Inflammatory macrophage treated with lipopolysaccharide for 1 hour (primary cell): ENCODE measurements at places on chromosomes 5 and 9.
A peak's percentile ranks its signal among the peaks of the same experiment; 100 is the strongest.

- peak; percentile 95 for DNase-seq
Observed at GRCh38 chr9:104872656-104873488, 55.1 kb downstream of the ABCA1 start.

DNA sequence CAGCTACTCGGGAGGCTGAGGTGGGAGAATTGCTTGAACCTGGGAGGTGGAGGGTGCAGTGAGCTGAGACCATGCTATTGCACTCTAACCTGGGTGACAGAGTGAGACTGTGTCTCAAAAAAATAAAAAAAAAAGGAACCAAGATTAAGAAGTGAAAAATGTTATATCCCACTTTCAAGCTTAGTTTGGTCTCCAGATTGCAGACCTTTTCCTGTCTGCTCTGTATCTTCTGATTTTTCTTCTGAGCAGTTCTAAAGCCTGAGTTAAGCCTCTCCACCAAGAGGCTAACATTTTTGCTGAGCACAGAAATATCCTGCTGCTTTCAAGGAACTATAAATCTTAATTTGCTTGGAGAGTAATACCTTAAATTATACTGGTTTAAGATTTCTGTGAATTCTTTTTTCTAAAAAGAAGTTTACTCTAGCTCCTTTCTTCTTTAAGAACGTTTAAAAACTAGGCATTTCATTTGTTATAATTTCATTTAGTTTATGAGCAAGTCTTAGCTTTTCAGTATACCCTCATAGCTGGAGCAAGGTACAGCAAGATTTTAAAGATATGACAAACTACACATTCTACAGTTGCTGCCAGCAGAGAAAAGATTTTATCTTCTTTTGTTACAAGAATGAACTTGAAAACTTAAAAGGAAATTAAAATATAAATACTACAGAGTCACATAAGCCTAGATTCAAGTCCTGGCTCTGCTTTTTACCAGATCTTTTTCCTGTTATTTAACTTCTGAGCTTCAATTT is 55.0 kb downstream of the GARNL3 start:
- DNase-seq, result no peak

GRCh38 chr5:118461436-118461835 is 526.9 kb downstream of the DTWD2 start:
- no peak for DNase-seq

- DNase-seq, result no peak
Observed at GRCh38 chr9:95425910-95426551, 90.7 kb downstream of the PTCH1 start.

DNA sequence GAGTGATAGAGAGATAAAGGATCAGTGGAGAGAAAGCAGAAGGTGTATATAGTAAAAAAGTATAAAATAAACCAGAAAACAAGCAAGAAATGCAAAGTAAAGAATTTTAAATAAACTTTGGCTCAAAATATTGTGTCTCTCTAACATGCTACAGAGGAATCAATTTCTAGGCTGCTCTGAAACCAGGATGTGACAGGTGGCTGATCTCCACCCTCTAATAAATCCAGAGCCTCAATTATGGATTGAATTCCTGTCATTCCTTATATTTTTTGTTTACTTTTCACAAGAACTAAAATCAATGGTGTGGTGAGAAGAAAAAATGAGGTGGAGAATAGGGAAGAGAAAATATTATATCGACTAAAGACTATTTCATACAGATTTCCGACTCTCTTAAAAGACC is 965.1 kb upstream of the SEMA6A start:
- DNase-seq, result no peak

DNA sequence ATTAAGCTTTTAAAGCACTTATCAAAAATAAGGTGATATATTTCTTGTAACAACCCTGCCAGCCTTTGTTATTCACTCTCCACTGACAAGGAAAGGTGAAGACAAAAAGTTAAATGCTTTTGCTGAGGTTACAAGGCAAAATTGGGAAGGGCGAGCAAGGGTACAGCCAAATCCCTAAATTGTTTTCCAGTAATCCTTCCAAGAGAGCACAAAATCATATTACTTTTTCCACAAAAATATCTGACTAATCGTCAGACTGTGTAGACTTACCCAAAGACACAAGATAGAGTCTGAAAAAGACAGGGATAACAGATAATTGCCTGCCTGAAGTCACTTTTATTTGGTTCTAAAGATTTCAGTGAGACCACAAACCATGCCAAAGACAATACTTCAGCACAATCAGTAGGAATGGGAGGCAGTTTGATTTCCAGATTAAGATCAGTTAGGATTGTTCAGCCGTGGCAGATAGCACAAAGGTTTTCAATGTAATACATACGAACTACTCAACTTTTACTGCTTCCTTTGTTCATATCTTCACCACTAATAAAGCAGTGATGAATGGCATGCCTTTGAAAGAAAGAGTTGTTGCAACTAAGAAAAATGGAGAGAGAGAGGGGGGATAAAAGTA is 383.8 kb upstream of the TUSC1 start:
- no peak for DNase-seq

DNA sequence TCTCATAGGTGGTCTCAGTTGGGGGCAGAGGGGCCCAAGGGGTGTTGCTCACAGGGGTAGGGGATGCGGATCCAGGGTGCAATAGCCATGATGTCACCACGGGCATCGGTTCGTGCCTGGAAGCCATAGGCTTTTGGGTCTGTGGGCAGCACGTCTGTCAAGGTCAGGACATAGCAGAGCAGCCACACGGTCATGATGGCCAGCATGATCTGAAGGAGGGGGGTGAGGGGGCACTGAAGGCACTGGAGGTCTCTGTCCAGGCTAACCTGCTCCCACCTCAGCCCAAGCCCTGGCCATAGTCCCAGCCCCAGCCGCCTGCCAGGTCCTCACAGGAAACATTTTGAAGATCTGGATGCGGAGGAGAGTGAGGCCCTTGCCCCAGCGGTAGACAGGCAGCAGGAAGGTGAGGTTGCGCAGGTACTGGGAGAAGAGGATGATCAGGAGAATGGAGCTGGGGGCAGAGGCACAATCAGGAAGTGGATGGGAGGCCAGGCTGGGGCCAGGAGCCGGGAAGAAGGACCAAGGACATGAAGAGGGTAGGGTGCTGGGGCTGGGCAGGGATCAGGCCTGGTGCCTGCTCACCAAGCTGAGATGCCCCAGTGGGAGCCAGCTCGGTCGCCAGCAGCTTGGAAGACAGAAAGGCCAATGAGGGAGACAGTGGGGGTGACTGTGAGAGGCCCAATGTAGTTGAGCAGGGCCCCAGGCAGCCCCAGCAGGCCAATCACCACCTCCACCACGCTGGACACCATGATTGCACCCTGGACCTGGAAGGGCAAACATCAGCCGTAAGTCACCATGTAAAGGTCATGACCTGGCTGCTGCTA is 3.3 kb downstream of the SLC23A1 start:
- DNase-seq, result no peak

GRCh38 chr5:141778206-141778605 is 96.2 kb upstream of the ARAP3 start:
- no peak for DNase-seq

DNA sequence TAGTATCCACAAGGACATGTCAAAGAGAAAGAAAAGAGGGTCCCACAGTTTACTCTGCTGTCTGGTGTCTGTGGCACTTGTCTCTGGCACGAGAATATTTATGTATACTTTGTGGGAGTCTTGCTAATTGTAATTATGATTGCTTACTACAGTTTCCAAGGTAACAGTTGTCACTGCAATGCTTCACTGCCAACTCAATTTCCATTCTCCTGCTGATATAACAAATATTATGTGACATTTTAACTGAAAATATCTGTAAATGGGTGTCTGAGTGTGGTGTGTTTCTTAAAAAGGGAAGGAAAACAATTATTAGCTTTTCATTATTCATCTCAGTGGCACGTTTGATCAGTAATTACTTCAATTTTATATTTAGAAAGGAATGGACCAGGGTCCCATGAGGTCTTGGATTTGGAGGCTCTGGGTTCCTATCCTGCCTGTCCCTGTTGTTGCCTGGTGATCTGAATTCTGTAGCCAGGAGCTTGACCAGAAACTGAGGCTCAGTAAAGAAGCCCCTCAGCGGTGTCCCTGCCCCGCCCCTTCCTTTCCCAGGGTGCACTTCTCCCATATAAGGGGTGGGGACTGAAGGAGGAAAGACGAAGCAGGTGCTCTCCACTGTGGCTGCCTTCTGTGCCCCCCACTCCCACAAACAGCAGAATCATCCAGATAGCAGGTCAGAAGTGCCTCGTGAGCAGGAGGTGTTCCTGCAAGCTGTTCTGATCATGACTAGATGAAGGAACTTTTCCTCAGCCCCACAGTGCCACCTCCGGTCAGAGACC is 137.3 kb upstream of the KIF2A start:
- DNase-seq, result no peak

DNA sequence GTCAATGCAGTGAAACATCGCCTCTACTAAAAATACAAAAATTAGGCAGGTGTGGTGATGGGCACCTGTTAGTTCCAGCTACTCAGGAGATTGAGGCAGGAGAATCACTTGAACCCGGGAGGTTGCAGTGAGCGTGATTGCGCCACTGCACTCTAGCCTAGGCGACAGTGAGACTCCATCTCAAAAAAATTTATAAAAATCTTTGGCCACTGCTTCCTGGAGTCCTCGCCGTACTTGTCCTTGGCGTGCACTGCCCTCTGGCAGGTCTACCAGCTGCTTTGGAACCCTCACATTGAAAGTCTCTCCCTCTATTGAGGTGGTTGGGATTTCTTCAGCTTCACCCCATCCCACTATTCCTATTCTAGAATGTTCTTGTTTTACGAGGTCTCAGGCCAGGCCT is 25.0 kb downstream of the DYNC2I2 start:
- DNase-seq, result no peak

DNA sequence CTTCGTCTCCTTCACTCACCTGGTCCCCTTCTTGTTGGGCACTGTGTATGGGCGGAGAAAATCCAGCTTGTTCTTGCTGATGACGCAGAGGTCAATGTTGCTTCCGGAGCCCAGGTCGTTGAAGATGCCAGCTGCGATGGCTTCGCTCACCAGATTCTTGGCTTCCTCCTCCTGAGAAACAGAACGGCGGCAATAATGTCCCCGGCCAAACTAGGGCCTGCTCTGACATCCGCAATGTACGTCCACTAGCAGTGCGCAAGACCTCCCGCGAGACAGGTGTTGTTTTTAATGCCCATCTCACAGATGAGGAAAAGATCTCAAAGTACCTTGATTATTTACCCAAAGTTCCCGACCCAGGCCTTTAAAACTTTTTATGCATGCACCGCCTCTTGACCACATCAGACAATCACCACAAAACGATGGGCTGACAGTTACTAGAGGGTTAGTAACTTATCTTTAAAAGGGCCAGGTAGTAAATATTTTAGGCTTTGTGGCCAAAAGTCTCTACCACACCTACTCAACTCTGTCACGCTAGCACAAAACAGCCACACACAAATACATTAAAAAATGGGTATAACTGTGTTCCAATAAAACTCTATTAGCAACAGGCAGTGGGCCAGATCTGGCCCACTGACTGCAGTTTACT is 58.4 kb downstream of the PSMB7 start:
- DNase-seq, result no peak

- DNase-seq, result peak; percentile 72
Observed at GRCh38 chr9:27533311-27533710, 3.7 kb upstream of the MOB3B start.

DNA sequence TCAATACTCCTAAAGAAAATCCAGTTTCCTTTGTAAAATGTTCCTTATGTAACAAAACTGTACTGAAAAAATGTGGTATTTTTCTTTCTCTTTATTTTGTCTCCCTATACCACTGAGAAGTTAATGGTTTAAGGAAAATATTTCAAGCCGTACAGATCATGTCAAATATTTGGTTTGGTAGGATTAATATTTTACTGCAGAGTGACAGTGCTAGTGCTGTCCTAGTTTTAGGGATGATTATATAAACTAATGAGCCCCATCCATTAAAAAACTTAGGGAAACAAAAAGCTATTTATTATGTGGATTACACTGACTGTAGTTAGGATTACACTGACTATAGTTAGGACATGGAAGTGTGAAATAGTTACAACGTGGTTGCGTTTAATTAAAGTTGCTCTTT is 209.1 kb downstream of the CD180 start:
- no peak for DNase-seq

DNA sequence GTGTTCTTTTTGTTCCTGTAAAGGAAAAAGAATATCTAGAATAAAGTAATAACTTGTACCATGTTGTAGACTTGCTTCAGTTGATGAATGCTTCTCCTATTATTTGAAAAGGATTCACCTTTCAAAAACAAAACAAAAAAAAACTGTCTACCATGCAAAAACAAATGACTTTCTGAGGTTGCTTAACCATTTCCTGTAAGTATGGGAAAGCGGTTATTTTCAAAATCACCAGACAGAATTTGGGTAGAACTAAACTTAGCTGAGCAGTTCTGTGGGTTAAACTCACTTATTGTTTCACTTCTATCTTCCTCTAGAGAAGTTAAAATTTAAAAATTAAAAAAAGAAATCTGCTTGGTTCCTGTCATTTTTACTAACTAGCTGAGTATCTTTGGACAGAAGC is 25.2 kb downstream of the LNPEP start:
- DNase-seq, result peak; percentile 81

GRCh38 chr9:92564504-92564903 is 28.7 kb upstream of the ECM2 start:
- no peak for DNase-seq

GRCh38 chr5:73282383-73282782 is 109.4 kb downstream of the TMEM174 start:
- no peak for DNase-seq

GRCh38 chr5:177357459-177358351 is at the start of gene RGS14:
Gene RGS14, plus strand, starts transcription at chr5:177357924. Its CDS starts 101 bp downstream, at chr5:177358025.
- peak; percentile 78 for DNase-seq

GRCh38 chr9:112203536-112203935 is 28.4 kb upstream of the SUSD1 start:
- no peak for DNase-seq

DNA sequence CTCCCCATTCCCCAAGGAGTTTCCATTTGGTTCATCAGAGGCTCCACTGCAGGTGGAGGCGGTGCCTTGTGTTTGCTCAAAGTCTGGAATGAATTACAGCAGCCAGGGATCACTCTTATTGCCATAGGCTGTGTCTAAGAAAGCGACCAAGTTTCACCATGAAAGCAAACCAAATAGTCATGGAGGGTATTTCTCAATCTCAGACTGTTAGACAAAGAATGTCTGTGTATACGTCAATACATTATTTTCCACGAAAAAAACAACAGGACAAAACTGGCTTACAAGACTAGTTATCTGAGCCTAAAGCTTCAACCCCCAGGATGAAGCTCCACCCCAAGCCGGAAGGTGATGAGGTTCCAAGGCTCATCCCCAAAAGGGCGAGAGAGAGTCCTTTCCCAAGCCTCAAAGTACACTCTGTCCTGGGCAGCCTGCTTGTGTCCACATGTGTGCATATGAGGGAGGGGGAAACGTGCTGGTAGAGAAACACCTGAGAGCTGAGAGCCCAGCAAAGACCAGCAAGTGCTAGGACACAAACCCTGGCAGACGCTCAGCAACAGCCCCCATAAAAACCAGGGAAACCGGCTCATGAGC is 4.3 kb downstream of the B4GALT1 start:
- no peak for DNase-seq

GRCh38 chr5:1196562-1196961 is 4.8 kb upstream of the SLC6A19 start:
- no peak for DNase-seq

- DNase-seq, result no peak
Observed at GRCh38 chr5:90996089-90996488, 387.0 kb downstream of the ARRDC3 start.
